Ovary (tissue), 10 donors: ENCODE measurements at places on chromosomes 1 and 21. TPM values are rescaled to one million over a fixed set of nuclear protein-coding genes. Genes with fewer than 3 reads are reported as not detected.

DNA sequence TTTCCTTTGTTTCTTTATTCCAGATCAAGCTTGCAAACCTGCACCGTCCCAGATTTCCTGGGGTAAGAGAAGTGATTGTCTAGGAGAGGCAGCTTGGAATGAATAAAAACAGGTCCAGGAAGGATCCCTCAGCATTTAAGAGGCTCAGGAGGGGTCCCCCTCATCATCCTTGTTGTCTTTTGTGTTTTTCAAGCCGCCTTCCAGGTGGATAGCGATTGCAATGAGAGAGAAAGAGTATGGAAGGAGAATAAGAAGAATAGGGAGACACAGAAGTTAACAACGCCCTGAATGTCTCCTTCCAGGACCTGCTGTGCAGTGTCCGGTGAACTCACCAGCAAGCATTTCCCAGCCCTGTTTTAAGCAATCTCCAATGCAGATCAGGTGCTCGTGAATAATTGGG lies 8.5 kb downstream of the ERG start:
- no peak for DNase-seq

The BCAR3 gene
- polyA plus RNA-seq = 14.7 TPM

DNA sequence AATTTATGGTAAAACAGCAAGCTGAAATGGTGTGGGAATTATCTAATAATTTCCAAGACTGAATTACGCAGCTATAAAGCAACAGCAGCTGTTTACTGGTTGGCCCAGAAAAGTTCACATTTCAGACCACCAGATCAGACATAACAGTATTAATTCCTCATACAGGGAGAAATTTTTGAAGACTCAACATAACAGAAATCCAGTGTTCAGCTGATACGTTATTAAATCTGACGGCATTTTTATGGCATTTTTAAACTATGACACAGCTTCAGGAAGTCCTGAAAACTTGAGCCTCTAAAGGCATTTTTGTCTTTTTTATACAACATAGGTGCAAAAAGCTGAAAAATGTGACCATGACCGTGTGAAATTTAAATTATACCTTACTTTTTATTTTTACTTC lies 91.2 kb downstream of the APP start:
- no peak for DNase-seq

The DIRAS3 gene
- polyA plus RNA-seq = 66.5 TPM

- DNase-seq = no peak
Measured at GRCh38 chr1:236207121-236207520, 64.8 kb downstream of the GPR137B start.

The KIAA1614 gene
- polyA plus RNA-seq = 10.5 TPM

The FGGY gene
- 15.9 TPM for polyA plus RNA-seq

- DNase-seq = peak; percentile 95
Measured at GRCh38 chr1:161198897-161199431, at the start of gene ADAMTS4. Gene ADAMTS4 (minus strand): TSS chr1:161199054. CDS start chr1:161198627, 427 bp downstream.

DNA sequence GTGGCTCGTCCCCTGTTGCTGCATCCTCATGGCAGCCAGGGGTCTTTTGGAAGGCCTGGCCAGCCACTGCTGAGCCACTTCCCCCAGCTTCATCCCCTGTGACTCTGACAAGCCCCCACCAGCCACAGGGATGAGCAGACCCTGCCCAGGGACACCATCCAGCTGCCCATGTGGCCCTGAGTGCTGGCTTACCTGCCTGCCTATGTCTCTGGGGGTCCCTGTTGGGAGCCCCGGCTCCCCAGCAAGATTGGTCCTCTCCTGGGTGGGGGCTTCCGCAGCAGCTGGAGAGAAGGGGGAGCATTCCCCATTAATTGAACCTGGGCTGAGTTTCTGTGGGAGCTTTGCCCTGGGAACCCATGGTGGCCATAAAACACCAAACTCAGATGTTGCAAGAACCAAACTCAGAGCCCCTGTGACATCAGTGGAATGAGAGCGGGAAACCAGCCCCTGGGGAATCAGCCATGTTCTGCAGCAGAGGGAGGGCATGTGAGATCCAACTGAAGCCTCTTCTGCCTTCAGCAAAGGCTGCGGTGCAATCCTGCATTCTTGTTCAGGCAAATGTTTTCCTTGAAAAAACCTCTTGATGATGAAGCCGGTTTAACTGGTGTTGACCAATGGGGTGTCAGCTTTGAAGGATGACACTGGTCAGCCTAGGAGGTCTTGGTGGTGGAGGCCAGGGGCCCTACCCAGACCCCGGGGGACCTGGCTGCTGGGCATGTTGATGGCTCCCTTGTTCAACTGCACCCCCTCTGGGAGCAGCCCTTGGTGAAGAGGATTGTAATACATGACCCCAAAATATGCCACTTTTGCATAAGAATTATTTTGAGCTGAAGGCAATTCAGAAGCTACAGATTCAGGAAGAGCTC lies 28.3 kb upstream of the COL18A1 start:
- DNase-seq = peak; percentile 7

The MCOLN3 gene
- 1.8 TPM for polyA plus RNA-seq

The SLC25A24 gene
- polyA plus RNA-seq = 13.9 TPM

GRCh38 chr1:222790520-222790919 lies 24.3 kb upstream of the DISP1 start:
- no peak for DNase-seq

- DNase-seq = peak; percentile 44
Measured at GRCh38 chr1:3610527-3611169, 660 bp downstream of the MEGF6 start.

- no peak for DNase-seq
Measured at GRCh38 chr21:38527737-38528136, 29.5 kb upstream of the ERG start.

DNA sequence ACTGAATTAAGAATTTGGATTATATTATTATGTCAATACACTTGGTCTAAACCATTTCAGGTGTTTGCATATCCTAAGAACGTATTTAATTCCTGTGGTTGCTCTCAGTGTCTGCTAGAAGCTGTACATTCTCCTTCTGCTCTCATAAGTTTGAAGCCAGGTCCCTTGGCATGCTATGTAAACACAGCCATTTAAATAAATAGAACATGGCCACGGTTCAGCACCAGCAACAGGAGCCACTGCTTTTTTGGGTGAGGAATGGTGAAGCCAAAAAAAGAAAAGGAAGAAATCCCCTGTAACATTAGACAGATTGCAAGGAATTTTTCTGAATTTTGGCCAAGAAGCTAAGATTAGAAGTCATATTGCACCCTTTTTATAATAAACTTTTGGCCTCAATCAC lies 19.1 kb downstream of the CCN1 start:
- DNase-seq = no peak

The OR10J1 gene
- polyA plus RNA-seq = not detected

DNA sequence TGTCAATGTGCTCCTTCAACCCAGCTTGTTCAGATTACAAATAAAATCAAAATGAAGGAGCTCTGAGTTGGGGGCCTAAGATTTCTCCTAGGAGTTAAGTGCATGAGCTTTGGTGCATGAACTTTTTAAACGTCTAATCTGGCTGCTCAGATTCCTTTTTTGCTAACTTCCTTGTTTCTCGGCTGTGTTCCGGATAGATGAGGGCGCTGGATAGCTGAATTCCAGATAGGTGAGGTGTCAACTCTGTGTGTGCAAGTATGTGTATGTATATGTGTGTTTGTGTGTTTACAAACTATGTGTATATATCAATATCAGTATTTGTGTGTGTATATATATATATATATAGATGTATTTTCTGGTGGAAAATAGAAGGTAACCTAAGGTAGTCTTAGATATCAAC lies 37.5 kb upstream of the RCAN3 start:
- DNase-seq = no peak

- DNase-seq = peak; percentile 33
Measured at GRCh38 chr1:64933296-64934070, 32.9 kb downstream of the JAK1 start.
